Activated T-helper 1 cell treated with anti-CD3 and anti-CD28 coated beads, Interleukin-12 subunit alpha, Interleukin-12 subunit beta, Interleukin-2, Interleukin-4 antibody, amounts not matched to agents 30 ng/mL and 10 ng/mL and 1 ng/mL, durations not matched to agents 14 hours and 24 hours and 36 hours (primary cell): ENCODE measurements at places on chromosomes 12 and 14. TPM values are rescaled to one million over a fixed set of nuclear protein-coding genes. Genes with fewer than 3 reads are reported as not detected.

DNA sequence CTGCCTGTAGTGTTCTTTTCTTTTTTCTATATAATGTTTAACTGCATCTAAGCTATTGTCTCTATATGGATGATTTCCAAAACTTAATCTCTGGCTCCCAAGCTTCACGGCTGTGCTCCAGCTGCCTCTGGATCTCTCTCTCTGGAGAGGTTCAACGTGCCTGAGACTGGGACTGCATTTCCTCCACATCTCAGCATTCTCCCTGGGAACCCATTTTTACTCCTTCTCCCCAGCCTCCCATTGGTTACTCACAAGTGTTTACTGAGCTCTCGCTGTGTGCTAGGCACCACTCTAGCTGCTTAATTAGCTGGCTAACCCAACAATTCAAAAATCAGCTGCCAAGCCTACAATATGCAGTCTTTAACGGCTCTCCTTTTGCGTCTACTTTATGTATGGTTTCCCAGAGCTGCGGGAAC is 34.7 kb downstream of the FBXL14 start:
- H3K36me3 ChIP-seq = no peaks in the 10 kb centered on the region
- H3K4me3 ChIP-seq = no peak overlapping the region
- H3K27ac ChIP-seq = no peak overlapping the region

DNA sequence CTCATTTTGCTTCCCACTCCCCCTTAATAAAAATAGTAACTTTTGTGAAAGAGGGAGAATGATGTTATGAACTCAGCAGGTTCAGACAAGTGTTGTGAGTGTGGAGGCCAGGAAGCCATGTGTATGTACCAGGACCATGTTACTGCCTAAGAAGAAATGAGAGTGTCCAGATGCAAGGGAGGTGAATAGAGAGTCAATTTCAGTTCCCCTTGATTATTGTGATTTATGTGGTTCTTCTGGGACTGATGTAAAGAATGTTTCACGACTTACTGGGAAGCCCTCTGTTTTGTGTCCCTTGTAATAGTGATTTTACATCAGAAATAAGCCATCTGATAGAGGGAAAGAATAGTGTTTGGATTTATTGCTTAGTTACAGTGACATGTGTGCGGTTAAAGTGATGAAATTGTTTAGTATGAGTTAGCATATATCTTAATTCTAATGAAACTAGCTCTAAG is 32.5 kb downstream of the FBXO34 start:
- H3K4me3 ChIP-seq = no peak overlapping the region
- H3K4me1 ChIP-seq = peaks cover 53% of the 10 kb centered on the region
- H3K27ac ChIP-seq = peak overlapping the region; percentile 40
- H3K36me3 ChIP-seq = peaks cover 25% of the 10 kb centered on the region

GRCh38 chr14:104698688-104699425 is 9.4 kb downstream of the INF2 start:
- no peak overlapping the region for H3K4me3 ChIP-seq
- peaks cover 8% of the 10 kb centered on the region for H3K36me3 ChIP-seq
- peaks cover 25% of the 10 kb centered on the region for H3K4me1 ChIP-seq
- H3K27ac ChIP-seq = no peak overlapping the region

DNA sequence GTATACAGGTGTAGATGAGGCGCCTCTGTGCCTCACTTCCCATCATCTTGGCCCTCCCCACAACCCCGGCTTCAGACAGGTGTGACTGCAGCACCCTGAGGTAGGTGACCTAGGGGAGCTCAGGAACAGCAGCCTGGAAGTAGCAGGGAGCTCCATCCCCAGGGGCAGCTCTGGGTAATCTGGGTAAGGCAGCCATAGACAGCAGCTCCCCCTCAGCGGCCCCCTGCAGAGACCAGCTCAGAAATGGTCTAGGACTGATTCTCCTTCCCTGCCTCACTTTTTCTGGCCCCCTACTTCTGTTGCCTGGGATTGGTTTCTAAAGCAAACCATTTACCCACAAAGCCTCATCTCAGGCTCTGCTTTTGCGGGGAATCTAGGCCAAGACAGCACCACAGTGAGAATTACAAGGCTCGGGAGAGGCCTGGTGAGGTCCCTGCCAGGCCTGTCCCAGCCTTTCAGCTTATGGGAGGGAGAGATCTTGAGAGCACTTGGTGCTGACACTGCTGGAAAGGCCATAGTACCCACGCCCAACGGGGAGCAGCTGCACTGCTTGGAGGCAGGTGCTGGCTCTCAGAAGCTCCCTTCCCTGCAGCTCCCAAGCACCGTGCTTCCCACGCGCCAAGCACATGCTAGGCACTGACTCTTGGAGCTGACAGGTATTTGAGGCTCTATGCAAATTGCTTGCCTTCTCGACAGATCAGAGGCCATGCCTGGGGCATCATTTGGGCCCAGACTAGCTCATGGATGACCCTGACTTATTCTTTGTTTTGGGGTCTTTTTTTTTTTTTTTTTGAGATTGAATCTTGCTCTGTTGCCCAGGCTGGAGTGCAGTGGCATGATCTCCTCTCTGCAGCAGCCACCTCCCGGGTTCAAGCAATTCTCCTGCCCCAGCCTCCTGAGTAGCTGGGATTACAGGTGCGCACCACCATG is 45.1 kb upstream of the TRAF3 start:
- H3K4me1 ChIP-seq = no peaks in the 10 kb centered on the region
- no peaks in the 10 kb centered on the region for H3K27me3 ChIP-seq
- DNase-seq = no peak
- no peak overlapping the region for H3K27ac ChIP-seq
- H3K36me3 ChIP-seq = peaks cover 7% of the 10 kb centered on the region

Gene COX8C
- not detected in 2 replicates for total RNA-seq

DNA sequence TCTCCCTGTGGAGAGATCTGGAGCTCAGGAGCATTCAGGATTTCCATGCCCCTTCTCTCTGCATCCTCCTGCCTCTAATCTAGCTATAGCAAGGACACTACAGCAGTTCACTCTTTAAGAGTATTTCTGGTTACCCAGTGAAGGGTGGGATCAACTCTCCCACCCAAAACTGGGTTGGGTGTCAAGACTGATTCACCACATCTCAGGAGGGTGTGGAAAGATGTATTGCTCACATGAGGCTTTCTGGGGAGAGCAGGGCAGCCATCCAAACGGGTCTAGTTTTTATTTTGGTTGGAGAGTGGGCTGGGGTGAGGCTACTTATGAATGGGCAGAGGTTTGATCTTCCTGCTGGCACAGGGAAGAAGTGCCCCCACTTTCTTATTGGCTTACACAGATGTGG is 18.6 kb downstream of the C12orf75 start:
- no peak for DNase-seq
- no peak overlapping the region for H3K4me3 ChIP-seq
- no peaks in the 10 kb centered on the region for H3K27me3 ChIP-seq
- H3K36me3 ChIP-seq = peaks cover 37% of the 10 kb centered on the region

- H3K27me3 ChIP-seq = no peaks in the 10 kb centered on the region
- peaks cover 52% of the 10 kb centered on the region for H3K36me3 ChIP-seq
- H3K4me1 ChIP-seq = peaks cover 86% of the 10 kb centered on the region
- no peak overlapping the region for H3K4me3 ChIP-seq
- no peak for DNase-seq
Measured at GRCh38 chr14:89277203-89277602, 139.8 kb downstream of the FOXN3 start.

DNA sequence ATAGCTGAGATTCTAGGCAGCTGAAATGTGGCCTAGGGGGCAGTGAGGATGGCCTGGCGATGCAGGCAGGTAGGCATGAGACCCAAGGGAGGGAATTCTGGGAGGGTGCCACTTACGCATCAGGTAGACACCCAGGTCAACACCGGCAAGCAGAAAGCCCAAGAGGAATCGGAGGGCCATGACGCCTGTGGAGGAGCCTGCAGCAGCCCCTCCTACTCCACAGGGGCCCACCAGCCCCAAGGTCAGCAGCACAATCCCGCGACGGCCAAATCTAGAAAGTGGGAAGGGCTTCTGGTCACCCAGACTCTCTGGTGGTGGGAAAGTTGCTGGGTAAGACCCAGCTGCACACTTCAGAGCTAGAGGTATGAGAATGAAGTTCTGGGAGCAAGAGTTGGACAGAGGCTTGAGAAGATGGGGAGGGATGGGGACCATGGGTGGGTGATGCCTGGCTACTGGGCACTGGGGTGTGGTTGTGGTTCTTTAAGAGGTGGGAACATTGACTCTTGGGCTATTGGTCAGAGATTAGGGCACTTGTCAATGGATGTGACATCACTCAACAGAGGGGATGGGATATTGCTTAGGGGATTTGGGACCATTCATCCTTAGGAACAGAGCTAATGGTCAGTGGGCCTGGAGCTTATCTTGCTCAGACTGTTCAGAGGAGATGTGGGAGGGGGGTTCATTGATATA is 3.4 kb downstream of the SLC22A17 start:
- H3K4me3 ChIP-seq = no peak overlapping the region
- H3K27me3 ChIP-seq = peaks cover 35% of the 10 kb centered on the region
- no peak for DNase-seq

- H3K4me3 ChIP-seq = no peak overlapping the region
- no peaks in the 10 kb centered on the region for H3K36me3 ChIP-seq
- H3K27ac ChIP-seq = no peak overlapping the region
- no peaks in the 10 kb centered on the region for H3K4me1 ChIP-seq
Measured at GRCh38 chr12:5280086-5280485, 151.8 kb upstream of the NTF3 start.

- DNase-seq = no peak
- H3K27ac ChIP-seq = peak overlapping the region; percentile 25
- H3K27me3 ChIP-seq = peaks cover 28% of the 10 kb centered on the region
- H3K36me3 ChIP-seq = no peaks in the 10 kb centered on the region
- H3K4me1 ChIP-seq = peaks cover under 1% of the 10 kb centered on the region
- H3K4me3 ChIP-seq = peak overlapping the region; percentile 29
Measured at GRCh38 chr14:21840765-21841164, 167.1 kb upstream of the OR4E1 start.

GRCh38 chr12:69903548-69903947 is 78.5 kb downstream of the MYRFL start:
- no peak for DNase-seq
- H3K27ac ChIP-seq = no peak overlapping the region
- peaks cover 2% of the 10 kb centered on the region for H3K27me3 ChIP-seq
- H3K36me3 ChIP-seq = no peaks in the 10 kb centered on the region

Gene NPAS3
- total RNA-seq = not detected in 2 replicates

DNA sequence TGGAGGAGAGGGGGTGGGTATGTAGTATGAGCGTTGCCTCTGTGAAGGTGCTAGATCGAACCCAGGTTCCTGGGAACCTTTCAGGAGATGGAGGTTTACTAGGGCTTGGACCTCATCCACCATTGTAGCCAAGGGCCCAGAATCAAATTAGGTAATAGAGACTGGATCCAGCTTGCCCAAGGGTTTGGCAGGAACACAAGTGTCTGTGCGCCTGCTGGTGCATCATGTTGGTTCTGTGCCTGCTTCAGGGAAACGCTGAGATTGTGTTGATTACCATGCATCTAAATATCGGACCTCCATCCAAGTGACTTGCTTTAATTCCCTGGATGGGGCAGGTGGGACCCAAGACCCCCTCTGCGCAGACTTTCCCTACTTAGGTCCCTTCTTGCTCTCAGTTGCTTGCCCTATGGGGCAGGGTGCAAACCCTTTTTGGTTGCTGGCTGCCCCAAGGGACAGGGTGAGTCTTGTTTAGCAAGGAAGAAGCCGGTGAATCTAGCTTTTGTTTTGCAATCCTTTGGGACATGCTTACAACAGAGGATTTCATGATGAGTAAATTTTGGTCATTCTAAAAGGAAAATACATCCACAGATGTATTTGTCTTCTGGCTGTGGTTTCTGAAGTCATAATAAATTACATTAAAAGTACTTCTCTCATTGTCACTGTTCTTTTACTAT is 189.8 kb upstream of the PRICKLE1 start:
- H3K27me3 ChIP-seq = no peaks in the 10 kb centered on the region
- no peak overlapping the region for H3K4me3 ChIP-seq
- no peak for DNase-seq
- no peaks in the 10 kb centered on the region for H3K4me1 ChIP-seq
- no peak overlapping the region for H3K27ac ChIP-seq

DNA sequence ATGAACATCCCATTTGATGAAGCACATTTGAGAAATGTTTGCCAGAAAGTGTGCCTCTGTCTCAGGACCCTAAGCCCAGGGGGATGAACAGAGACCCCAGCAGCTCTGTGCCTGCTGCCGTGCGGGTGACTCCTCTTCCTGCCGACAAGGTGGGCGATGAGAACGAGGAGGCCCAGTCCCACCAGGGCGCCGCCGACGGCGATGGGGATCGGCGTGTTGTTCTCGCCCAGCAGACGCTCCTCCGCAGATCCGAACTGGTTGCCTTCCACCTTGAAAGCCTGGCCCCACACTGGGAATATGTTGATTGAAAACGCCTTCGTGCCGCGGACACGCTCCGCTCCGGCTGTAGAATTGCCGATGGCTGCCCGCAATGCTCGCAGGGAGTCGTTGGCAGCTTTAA is 44.1 kb downstream of the LRTM2 start:
- H3K4me1 ChIP-seq = no peaks in the 10 kb centered on the region
- DNase-seq = no peak
- no peak overlapping the region for H3K27ac ChIP-seq
- no peak overlapping the region for H3K4me3 ChIP-seq
- peaks cover 27% of the 10 kb centered on the region for H3K27me3 ChIP-seq

DNA sequence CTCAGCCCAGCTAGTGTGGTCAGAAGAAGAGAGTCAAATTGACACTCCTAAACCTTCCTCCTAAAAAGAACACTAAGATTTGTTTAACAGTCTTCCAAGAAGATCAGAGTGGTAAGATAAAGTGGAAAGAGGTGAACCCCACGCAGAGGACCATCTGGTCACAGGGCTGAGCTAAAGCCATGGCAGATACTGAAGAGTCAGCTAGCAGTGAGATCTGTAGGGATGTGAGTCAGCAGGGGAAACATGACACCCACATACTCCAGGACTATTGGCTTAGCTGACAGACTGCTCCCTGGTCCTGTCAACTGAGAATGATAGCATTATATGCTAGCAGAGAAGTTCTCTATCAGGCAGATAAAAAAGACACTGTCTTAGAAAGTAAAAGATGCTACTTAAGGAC is 269.4 kb upstream of the ALG10 start:
- DNase-seq = no peak
- no peak overlapping the region for H3K27ac ChIP-seq
- H3K4me1 ChIP-seq = no peaks in the 10 kb centered on the region
- H3K4me3 ChIP-seq = no peak overlapping the region
- no peaks in the 10 kb centered on the region for H3K36me3 ChIP-seq

DNA sequence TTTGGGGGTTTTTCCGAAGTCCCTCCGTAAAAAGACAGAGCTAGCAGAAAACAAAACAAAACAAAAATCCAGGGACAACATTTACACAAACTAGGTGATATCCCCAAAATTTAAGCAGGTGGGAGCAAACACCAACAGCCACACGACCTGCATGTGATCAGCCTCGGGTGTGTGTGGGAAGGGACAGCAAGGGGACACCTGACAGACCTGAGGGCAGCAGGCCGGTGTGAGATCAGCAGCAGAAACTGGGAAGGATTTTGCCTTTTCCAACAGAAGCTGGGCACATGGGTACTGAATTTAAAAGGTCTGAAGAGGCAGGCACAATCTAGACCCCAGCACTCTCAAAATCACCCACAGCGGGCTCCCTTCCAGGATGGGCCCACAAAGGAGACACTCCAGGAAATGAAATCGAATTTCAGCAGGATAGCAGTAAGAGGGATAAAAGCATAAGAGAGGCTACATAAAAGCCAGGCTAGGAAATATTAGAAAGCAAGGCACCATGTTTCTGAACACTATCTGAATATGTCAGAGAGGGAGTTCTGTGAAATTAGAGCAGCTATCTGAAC is 36.5 kb upstream of the SELPLG start:
- peaks cover 5% of the 10 kb centered on the region for H3K36me3 ChIP-seq
- no peak for DNase-seq
- no peaks in the 10 kb centered on the region for H3K27me3 ChIP-seq
- no peaks in the 10 kb centered on the region for H3K4me1 ChIP-seq
- H3K4me3 ChIP-seq = no peak overlapping the region

Gene CFAP54
- total RNA-seq = 0.17 and 0.34 TPM in 2 replicates
